ENCODE measurements at places on chromosomes 3 and 15.

GRCh38 chr3:7447197-7447769 lies 586.4 kb downstream of the GRM7 start:
- no peak for DNase-seq

DNA sequence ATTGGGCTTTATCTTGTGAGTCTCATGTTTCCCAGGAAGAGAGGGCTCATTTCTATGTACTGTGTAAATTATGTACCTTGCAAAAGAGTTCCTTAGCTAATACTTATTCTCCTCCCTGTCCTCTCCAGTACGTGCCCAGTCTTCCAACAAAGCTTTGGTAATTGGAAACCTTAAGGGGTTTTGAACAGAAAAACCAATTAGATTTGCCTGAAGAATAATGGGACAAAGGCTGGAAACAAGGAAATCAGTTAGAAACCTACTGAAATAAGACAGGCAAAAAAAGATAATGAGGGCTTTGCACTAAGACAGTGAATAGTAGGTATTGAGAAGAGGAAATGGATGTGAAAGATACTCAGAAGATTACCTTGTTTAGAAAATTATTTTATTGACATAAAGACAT lies 82.5 kb downstream of the SPRED1 start:
- DNase-seq: no peak

GRCh38 chr3:124115956-124116355 lies 124.0 kb upstream of the ROPN1 start:
- no peak for DNase-seq

- DNase-seq: no peak
These were observed 546.9 kb upstream of the CCDC54 start for GRCh38 chr3:106830334-106830733.

GRCh38 chr3:140950144-140950543 lies 8.5 kb downstream of the SLC25A36 start:
- no peak for DNase-seq

DNA sequence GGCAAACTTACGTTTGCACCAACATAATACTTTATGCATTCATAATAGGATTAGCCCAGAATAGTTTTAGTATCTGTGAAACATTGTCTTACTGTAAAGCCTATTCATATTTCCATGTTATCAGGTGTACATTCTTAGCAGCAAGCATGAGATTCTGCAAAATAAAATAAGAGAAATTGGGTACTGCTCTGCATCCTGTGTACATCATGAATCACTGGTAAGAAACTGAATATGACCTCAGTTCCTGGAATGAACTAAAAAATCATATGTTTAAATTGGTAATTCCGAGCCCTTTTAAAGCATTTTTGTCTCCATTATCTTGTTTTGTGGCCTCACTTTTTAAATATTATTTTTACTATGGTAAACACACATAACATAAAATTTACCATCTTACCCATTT lies 605.1 kb downstream of the ROBO1 start:
- DNase-seq: no peak

GRCh38 chr15:76972389-76973361 lies 22.3 kb upstream of the PSTPIP1 start:
- DNase-seq: no peak

DNA sequence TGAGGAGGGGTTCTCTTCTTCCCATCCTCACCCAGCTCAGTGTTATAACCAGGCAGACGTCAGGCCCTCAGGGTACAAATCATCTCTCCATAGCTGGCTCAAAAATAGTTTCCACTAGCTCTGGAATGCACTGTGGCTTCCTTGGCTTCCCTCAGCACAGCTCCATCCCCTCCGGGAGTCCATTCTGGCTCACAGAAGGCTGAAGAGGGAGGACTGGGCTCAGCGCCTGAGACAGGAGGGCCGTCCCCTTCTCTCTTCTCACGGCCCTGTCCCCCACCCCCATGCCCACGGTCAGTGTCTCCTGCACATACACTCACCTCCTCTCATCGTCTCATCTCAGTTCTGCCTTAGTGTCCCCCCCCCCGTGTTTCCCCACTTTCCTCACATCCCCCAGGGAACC lies 50.1 kb downstream of the UMPS start:
- no peak for DNase-seq

GRCh38 chr15:85479071-85479647 lies 98.8 kb downstream of the AKAP13 start:
- DNase-seq: no peak

DNA sequence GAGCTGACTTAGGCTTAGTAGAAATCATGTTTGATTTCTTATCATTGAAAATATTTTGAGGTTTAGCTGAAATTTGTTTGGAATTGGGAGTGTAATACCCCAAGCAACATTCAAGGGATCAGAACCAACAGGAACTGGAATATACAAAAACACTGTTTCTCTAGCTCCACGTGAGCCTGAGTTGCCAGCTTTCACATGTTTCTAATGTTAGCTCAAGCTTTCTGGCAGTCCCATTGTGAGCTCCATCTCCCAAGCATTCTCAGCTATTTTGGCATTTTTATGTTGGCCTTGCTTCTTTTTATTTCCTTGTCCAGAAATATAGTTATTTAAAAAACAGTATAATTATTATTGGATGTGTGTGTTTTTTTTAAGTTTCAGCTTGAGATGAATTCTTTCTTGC lies 427.1 kb upstream of the DPH6 start:
- no peak for DNase-seq

GRCh38 chr3:129211772-129212171 lies 28.1 kb upstream of the CNBP start:
- peak; percentile 47 for DNase-seq

DNA sequence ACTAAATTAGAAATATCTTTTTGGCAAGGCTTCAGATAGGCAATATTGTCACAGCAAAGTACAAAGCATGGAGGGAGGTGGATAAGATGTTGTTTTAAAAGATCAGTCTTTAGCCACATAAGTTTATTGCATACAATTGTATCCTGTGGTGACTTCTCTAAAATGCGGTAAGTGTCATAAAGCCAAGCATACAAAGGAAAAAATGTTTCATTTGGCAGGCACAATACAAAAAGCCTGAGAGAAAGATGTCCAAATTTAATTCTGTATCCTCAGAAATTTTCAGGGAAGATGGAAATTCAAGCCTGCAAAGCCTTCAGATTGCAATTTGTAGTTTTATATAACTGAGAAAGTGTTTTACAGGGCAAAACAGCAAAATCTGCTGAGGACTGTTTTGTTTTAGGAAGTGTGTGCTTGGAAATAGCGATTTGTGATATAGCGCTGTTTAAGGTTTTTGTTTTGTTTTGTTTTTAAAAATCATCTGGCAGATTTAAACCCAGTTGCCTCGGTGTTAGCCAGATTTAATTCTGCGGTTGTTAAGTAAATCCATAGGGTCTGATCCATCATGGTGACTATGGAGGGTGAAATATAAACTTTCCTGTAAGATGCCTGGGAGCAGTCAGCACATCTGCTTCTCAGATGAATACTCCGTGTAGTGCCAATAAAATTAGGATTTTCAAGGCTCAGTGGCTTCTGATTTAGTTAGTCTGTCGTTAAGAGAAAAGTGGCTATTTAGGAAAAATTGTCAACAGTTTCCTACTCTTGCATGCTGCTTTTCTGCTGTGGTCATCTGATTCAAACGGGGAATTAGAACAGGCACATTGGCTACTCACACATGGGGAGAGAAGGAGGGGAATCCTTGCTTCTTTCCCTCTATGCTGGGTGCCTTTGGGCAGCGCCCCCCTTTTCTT lies 8.0 kb downstream of the KAT2B start:
- no peak for DNase-seq

DNA sequence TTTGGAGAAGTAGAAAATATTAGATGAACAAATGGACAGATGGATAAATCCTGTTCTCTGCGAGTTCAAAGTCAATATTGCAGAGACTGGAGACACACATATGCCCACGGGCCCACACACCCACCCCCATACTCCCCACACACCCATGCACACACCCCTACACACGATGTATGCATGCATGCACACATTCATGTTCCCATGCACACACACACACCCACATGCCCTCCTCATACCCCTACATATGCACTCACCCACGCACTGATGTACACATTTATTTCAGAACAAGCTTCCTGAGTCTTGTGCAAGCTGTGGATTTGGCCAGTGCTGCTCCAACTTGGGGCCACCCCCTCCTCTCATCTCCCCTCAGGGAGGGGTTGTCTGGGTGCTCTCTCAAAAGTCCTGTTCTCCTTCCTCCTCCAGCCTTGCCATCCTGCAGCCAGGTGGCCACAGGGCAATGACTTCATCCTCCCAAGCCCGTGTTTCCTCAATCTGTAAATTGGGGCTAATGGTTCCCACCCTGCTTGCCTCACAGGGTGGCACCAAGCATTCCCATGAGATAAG lies 16.4 kb downstream of the MAPKAPK3 start:
- DNase-seq: no peak

DNA sequence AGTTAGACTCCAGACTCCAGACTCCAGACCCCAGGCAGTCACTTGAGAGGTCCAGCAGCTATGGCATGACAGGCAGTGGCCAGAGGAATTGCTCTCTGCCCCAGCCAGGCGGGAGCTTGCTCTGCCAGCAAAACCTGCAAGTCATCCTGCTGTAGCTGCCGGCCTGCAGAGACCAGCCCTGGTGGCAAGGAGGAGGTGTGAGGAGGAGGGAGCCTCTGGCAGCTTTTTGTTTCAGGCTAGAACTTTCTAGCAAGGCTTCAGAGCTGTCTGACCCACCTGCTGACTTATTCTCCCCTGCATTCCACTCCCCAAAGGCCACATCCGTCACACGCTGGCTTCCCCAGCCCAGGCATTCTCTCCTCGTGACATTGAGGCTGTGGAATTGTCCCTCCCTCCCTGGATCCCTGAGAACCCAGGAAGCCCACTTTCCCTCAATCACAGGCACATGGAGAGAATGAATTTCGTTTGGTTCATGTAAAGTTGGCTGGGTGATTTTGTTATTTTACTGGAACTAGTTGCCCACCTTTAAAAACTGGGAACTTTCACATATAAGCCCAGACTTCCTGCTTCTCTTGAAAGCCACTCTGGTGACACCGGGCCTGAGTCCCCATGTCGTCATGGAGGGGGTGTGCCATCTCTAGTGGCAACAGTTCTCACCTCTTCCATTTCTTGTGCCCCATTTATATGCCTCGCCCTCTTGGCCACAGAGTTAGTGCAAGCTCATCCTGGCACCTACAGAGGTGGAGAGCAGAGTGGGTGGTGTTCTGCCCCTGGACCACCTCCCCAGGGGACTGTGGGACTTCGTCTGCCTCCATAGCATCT lies 82.7 kb downstream of the ABHD5 start:
- peak; percentile 85 for DNase-seq

DNA sequence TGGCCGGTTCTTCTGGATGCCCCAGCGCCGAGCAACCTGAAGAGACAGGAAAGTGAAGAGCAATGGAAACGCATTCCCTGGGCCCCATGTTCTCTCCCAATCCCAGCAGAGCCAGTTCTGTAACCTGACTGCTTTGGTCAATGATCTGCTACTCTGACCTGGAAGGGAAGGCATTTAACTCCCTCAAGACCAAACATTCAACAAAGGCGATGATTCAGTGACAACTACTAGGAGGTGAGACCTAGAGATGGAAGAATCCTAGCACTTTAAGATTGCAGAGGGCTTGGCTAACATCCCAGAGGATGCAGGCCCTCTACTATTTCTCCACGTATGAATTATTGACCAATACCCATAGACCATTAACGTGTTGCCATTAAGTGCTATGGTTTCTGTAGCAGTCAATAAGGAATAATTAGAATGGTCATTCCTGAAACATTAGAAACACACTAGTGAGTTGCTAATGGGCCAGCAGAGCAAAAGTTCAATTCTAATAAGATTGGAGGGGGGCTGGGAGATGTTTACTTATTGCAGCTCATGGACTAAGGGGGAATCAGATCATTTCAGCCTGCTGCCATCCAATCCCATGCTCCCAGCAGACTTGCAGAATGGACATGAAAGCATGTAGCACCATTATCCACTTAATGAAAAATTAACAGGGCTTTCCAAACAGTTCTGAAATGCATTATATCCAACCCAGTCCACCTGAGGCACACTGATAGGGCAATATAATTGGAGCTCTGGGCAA lies 56.6 kb downstream of the ETV5 start:
- DNase-seq: no peak

DNA sequence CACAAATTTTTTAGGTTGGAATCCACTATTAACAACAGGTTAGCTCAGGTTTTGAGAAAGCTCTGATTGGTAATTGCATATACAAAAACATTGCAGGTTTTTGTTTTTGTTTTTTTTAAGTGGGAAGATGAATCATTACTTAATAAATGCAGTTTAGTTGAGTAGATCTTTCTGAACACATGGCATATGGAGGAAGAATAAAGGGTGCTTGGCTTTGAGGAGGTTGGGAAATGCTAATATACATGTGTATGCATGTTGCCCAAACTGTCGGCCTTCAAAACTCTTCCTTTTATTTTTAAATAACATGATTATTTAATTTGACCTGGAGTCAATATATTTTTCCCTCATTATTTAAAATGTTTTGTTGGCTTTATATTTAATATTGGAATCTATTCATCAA lies 32.8 kb downstream of the ZBTB38 start:
- DNase-seq: no peak

DNA sequence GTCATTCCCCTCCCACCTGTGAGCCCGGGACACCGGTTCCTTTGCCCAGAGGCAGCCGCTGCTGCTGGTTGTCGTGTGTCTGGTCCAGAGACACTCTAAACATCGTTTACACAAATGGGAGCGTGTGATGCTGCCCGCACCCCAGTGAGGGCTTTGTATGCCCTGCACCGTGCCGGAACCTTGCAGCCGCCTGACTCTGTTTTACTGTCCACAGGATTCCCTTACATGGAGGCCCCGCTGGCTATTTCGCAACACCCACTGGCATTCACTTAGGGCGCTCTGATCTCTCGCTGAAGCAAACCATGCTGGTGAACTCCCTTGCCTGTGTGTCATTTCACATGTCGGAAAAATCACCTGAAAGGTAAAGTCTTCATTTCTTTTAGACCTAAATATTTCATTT lies 100.8 kb upstream of the SLC6A6 start:
- peak; percentile 5 for DNase-seq

DNA sequence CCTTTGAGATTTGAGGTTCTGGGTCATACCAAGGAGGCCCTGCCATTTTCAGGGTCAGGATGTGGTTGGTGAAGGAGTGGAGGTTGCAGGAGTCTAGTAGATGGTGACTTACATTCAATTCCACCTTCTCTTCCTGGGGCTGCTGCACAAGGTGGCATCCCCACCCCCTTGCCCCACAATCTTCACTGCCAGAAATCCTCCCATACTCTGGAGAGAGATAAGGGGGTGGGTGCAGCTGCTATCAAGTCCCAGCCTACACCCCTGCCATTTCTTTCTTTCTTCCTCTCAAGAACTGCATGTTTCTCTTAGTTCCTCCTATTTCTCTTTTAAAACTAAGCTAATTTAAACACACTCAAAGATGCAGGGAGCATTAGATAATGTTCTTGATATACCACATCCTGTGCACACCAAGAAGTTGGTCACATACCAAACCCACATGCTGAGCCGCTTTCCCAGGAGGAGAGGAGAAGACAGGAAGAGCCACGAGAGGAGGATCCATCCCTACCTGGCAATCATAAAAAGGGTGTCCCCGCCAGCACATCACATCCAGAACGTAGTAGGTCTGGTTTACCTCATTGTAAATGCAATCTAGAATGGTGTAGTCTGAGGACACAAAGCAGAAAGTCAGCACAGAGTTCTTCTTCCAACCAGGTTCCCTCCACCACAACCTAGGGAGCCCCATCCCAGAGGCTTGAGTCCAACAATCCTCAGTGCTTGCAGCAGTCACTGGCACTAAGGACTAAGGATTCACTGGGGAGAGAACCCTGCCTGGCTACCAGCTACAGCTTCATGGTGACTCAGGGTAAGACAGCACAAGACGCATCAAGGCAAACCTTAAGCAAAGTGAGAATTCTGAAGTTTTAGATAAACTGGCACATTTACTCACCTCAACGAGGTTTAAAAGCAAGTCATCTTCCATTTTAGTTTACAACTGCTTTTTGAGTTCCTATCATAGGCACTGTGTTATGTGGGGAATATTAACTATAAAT lies 18.5 kb downstream of the SNUPN start:
- peak; percentile 82 for DNase-seq

- DNase-seq: no peak
These were observed 21.9 kb upstream of the TSEN2 start for GRCh38 chr3:12462159-12462947.
